ENCODE measurements at places on chromosomes 7 and 10.

DNA sequence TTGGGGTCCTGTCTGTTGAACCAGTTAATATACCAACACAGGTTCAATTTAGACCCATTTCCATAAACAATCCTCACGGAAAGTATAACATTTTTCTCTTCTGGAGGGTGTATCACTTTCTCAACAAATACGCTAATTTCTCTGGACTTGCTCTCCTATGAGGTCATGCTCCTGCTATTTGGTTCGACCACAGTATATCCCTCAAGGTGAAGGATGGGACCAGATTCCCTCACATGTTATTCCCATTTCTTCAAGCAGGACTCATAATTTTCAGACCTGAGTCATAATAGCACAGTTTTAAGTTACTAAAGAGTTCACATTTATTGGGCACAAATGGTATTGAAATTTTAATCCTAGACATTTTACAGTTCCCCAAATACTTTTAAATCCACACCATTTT lies 57.2 kb downstream of the ADAM12 start:
- no peak for DNase-seq

DNA sequence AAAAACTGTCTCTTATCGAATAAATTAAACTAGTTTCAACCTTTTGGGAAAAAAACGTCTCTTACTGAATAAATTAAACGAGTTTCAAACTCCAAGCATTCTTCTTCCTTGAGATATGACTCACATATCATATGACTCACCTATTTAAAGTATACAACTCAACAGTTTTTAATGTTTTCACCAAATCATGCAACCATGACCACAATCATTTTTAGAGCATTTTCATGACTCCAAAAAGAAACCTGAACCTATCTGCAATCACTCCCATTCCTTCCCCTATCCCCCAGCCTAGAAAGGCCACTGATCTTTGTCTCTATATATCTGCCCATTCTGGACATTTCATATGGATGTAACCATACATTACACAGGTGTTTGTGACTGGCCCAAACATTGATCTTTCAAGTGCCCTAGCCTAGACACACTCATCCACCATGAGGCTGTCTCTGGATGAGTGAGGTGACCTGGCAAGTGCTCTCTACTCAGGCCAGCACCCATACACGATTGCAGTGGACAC lies 115.3 kb downstream of the PIP4K2A start:
- no peak for DNase-seq

DNA sequence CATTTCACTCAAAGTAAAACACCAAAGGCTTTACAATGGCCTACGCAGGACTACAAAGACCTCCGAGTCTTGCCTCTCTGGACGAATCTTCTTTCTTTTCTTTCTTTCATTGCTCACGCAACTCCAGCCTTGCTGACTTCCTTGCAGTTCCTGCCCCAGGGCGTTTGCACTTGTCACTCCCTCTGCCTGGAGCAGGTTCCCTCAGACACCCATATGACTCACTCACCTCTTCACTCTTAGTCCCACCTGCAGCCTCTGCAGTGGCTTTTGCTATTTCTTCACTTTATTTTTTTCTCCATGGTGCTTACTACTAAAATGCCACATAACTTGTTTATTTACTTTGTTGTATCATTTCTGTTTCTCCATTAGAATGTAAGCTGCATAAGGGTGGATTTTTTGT lies 33.1 kb downstream of the GHRHR start:
- DNase-seq, result no peak

DNA sequence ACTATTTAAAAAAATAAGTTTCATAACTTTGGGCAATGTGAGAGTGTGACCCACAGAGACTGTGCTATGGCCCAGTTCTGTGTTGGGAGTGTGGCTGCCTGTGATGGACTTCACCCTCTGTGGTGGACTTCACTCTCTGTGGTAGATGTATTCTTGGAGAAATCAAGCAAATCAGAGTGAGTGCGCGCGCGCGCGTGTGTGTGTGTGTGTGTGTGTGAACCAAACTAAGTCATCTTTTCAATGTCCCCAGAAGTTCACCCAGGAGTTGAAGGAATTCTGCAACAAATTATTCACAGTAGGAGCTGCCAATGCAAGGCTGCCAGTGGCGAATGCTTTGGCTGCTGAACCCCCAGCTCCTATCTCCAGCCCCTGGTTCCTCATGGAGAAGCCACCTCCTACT lies 184.5 kb downstream of the ADAM12 start:
- no peak for DNase-seq

- DNase-seq, result no peak
Measured at GRCh38 chr7:130932667-130933432, 198.8 kb upstream of the KLF14 start.

- DNase-seq, result no peak
Measured at GRCh38 chr10:92876509-92877036, 28.3 kb downstream of the EXOC6 start.

DNA sequence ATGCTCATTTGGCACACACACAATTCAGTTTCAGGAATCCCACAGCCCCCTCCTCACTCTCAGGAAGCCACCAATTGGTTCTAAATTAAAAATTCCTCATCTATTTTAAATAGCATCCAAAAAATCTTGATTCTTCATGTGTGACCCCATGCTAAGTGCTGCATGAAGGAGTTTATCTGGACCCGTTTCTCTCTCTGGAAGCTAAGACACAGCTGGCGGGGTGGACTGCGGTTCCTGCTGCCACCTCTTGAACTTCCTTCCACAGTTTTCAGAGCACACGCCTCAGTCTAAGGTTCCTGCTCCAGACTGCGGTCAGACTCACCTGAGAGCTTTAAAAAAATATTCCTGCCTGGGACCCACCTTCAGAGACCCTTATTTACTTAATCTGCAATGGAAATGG lies 34.5 kb downstream of the LYZL1 start:
- DNase-seq, result no peak
